ENCODE measurements at places on chromosomes 12 and 14. TPM values are rescaled to one million over a fixed set of nuclear protein-coding genes. Genes with fewer than 3 reads are reported as not detected.

GRCh38 chr14:20632831-20633691 is 8.4 kb downstream of the OR6S1 start:
- H3K27ac ChIP-seq, result no peak overlapping the region
- H3K36me3 ChIP-seq, result no peaks in the 10 kb centered on the region
- H3K4me1 ChIP-seq, result peaks cover 23% of the 10 kb centered on the region
- DNase-seq, result peak; percentile 65
- peak overlapping the region; percentile 69 for H3K4me3 ChIP-seq

- no peak for DNase-seq
- no peak overlapping the region for H3K27ac ChIP-seq
- H3K4me1 ChIP-seq, result no peaks in the 10 kb centered on the region
- H3K4me3 ChIP-seq, result no peak overlapping the region
- no peaks in the 10 kb centered on the region for H3K36me3 ChIP-seq
Measured at GRCh38 chr14:35525695-35526094, 8.3 kb upstream of the INSM2 start.

DNA sequence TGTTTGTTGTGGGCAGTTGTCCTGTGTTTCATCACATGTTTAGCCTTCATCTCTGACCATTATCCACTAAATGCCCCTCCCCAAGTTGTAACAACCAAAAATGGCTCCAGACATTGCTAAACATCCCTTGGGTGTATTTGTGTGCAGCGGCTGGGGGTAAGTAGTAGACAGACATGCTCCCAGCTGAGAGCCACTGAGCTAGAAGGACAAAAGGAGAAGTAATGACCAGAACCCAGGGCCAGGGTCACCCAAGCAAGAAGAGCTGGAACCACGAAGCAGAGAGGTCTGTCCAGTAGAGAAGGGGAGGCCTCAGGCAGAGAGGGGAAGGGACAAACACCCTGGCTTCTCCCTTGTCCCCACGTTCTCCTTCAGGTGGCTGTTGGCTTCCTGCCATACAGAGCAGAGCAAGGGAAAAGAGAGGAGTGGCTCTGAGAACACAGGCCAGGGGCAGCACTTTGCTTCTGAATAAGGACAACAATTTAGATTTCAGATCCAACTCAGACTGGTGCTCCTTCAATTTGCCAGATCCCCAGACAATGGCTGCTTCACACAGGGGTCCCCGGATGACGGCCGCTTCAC is 55.2 kb downstream of the NDUFA12 start:
- no peak overlapping the region for H3K4me3 ChIP-seq
- H3K27me3 ChIP-seq, result no peaks in the 10 kb centered on the region
- peaks cover 5% of the 10 kb centered on the region for H3K4me1 ChIP-seq
- H3K36me3 ChIP-seq, result no peaks in the 10 kb centered on the region
- DNase-seq, result no peak

GRCh38 chr12:68749443-68749842 is 3.5 kb downstream of the SLC35E3 start:
- no peak overlapping the region for H3K27ac ChIP-seq
- H3K27me3 ChIP-seq, result no peaks in the 10 kb centered on the region
- no peaks in the 10 kb centered on the region for H3K36me3 ChIP-seq
- H3K4me1 ChIP-seq, result peaks cover 24% of the 10 kb centered on the region
- no peak overlapping the region for H3K4me3 ChIP-seq

DNA sequence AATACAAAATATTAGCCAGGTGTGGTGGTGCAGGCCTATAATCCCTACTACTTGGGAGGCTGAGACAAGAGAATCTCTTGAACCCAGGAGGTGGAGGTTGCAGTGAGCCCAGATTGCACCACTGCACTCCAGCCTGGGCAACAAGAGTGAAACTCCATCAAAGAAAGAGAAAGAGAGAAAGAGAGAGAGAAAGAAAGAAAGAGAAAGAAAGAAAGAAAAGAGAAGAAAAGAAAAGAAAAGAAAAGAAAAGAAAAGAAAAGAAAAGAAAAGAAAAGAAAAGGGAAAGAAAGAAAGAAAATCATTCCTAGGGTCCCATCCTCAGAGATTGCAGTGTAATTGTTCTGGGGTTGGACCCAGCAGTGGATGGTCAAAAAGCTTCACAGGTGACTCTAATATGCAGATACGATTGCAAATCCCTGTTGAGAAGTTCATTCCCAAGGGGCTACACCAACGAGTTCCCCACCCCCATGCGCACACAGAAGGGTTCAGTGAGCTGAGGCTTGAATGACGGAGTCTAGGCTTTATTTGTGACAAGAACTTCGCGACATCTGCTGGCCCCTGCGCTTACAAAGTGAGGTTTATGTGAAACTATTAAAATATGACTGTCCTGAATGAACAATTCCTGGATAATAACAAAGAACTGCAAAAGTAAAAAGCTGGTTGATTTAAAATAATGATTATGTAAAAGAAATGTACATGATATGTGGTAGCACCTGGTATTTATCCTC is 17.4 kb upstream of the RNASE12 start:
- H3K27me3 ChIP-seq, result no peaks in the 10 kb centered on the region
- no peak overlapping the region for H3K27ac ChIP-seq
- no peak for DNase-seq
- H3K36me3 ChIP-seq, result no peaks in the 10 kb centered on the region
- no peak overlapping the region for H3K4me3 ChIP-seq

DNA sequence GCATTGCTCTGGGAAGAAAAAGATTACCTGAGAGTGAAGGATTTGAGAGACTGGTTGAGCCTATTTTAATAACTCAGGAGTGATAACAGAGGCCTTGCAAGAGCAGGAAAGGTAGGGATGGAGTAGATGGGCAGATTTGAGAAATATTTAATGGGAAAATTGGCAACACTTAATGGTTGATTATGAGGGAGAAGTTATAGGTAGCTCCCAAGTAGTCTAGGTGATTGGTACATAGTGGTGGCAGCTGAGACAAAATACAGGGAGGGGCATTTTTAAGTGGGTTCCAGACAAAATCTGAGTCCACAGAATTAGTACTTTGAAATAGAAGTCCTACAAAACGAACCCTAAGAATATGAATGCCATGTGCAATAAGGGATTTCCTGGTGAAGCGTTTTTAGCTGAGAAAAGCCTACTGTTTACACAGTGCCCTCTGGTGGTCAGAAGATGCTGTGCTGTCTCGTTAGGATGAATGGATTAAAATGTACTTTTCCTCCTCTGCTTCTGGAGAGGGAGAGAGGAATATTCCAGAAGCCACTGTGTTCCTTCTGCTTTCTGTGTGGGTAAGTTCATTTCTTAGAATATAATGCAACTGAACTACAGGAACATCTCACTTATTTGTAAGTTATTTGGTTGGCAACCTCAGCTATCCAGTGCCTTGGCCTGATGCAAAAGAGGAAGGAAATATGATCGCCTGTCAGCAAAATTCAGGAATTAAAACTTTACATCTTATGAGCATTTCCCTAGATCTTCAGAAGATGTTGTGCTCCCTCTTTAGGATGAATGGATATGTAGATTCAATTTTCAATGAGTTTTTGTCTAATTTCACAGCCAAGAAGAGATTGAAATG is 6.5 kb downstream of the ZBTB1 start:
- peak overlapping the region; percentile 40 for H3K27ac ChIP-seq
- peak; percentile 61 for DNase-seq
- no peaks in the 10 kb centered on the region for H3K36me3 ChIP-seq

DNA sequence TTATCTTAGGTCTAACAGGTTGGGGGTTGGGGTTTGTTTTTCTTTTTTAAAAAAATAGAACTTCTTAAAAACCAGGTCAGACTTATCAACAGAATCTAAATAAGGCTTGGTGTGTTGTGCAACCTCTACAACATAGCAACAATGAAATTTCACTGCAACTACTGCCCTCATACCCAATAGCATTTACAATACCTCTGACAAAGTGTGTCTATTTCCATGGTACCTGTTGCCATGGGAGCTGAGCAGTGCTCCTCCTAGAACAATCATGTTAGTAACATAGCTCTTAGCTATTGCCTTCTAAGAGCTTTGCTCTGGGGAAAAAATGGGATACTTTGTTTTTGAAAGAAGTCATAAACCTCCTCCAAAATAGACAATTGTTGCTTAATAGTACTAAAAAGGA is 103.3 kb upstream of the CCDC175 start:
- no peaks in the 10 kb centered on the region for H3K4me1 ChIP-seq
- no peak overlapping the region for H3K4me3 ChIP-seq
- H3K27ac ChIP-seq, result no peak overlapping the region
- H3K27me3 ChIP-seq, result no peaks in the 10 kb centered on the region
- no peaks in the 10 kb centered on the region for H3K36me3 ChIP-seq
- no peak for DNase-seq

DNA sequence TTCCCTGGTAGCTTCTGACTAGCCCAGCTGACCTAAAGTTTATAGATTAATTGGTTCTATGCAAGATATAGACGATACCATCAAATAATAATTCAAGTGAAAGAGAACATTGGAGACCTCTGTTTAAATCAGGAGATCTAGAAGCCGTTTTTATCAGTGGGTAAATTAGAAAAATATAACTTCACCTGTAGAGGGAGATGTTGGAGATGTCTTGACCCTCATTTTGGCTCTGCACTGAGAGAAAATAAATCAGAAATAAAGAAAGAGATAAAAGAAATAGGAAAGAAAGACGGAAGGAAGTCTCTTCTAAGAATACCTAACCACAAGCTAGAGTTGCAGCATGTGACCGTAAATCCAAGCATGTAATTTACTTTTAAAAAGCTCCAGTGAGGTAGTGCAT is 684.5 kb downstream of the C12orf50 start:
- H3K4me3 ChIP-seq, result no peak overlapping the region
- no peaks in the 10 kb centered on the region for H3K36me3 ChIP-seq
- DNase-seq, result no peak
- H3K27ac ChIP-seq, result no peak overlapping the region
- H3K27me3 ChIP-seq, result no peaks in the 10 kb centered on the region

- no peak for DNase-seq
- H3K4me3 ChIP-seq, result no peak overlapping the region
- no peak overlapping the region for H3K27ac ChIP-seq
- H3K36me3 ChIP-seq, result peaks cover 16% of the 10 kb centered on the region
Measured at GRCh38 chr12:12476857-12477531, 85.7 kb downstream of the DUSP16 start.

DNA sequence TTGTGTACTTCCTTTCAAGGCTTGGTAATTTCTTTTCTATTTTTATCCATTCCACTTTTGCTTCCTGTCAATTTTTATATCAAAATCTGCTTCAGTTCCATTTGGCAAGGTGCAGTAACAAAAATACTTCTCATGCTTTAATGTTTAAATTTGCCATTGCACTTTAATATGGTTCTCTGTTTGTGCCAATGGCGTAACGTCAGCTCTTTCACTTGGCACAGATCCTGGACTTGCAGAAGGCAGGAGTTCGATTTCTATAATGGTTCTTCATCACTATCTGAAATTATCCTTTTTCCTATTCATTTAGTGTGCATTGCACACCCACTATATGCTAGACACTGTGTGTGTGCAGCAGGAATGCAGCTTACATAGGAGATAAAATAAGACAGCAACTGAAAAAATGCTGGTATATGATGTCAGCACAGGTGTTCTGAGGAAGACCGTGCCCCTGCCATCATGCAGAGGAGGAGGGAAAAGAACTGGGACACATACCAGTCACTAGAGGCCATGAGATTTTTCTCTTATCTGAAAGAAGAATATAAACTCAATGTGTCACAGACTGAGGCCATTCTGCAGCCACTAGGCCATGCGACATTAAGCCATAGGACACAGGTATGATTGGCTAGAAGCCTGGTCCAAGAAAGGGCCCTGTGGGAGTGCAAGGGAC is 298.2 kb downstream of the RPAP3 start:
- H3K27me3 ChIP-seq, result no peaks in the 10 kb centered on the region
- H3K4me3 ChIP-seq, result no peak overlapping the region
- peaks cover 53% of the 10 kb centered on the region for H3K4me1 ChIP-seq
- H3K27ac ChIP-seq, result no peak overlapping the region
- no peaks in the 10 kb centered on the region for H3K36me3 ChIP-seq

DNA sequence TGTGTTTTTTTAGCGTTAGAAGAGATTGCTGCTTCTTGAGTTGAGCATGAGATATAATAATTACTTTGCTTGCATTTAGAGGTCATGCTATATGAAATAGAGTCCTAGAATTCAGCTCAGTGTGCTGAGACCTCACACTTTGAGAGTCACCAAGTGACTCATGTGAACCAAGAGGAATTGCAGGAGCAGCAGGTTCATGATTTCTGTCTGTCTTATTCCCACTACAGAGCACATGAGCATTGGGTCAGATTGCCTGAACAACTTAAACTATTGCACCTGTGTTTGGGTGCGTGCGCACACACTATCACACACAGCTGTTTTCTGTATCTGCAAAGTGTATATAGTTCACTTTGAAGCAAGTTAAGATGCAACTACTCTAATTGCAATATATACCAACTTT is 109.3 kb downstream of the FGD4 start:
- H3K36me3 ChIP-seq, result no peaks in the 10 kb centered on the region
- H3K27me3 ChIP-seq, result no peaks in the 10 kb centered on the region
- H3K4me1 ChIP-seq, result no peaks in the 10 kb centered on the region
- no peak overlapping the region for H3K4me3 ChIP-seq

- no peaks in the 10 kb centered on the region for H3K27me3 ChIP-seq
- DNase-seq, result no peak
- H3K4me3 ChIP-seq, result peak overlapping the region; percentile 82
- H3K36me3 ChIP-seq, result no peaks in the 10 kb centered on the region
- peak overlapping the region; percentile 88 for H3K27ac ChIP-seq
Measured at GRCh38 chr14:89616425-89616824, 199.4 kb upstream of the FOXN3 start.

DNA sequence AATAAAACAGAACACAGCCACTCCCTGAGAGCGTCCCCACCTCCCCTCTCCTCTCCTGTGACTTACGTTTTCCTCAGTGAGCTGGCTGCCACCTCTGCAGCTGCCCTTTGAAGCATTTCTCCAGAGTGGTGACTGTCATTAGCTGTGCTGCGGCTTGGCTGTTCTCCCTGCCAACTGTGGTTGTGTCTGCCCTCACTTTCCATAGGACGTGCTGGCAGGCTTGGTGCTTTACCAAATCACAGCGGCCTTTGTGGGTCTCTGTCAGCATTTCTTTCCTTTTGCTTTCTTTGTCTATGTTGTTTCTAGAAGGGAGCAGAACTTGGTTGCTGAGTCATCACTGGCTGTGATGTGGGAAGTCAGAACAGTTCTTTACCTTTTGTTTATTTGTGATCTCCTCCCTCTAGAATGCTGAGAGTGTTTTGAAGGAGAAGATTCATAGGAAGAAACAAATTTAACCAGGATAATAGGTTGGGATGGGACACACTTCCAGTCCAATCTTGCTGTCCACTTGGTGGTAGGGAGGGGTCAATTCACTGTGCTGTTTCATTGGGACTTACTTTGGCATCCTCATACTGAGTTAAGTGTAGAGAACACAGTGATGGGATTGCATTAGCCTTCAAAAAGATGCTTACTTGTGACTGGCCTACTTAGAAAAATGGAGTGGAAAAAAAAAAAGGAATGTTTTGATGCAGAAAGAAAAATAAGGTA is 88.2 kb downstream of the TMX1 start:
- no peaks in the 10 kb centered on the region for H3K4me1 ChIP-seq
- H3K4me3 ChIP-seq, result no peak overlapping the region
- no peak for DNase-seq

Gene SPIC
- total RNA-seq, result not detected

Gene SBNO1
- 52.1 TPM for total RNA-seq
